ENCODE measurements at places on chromosomes 7 and 10.

DNA sequence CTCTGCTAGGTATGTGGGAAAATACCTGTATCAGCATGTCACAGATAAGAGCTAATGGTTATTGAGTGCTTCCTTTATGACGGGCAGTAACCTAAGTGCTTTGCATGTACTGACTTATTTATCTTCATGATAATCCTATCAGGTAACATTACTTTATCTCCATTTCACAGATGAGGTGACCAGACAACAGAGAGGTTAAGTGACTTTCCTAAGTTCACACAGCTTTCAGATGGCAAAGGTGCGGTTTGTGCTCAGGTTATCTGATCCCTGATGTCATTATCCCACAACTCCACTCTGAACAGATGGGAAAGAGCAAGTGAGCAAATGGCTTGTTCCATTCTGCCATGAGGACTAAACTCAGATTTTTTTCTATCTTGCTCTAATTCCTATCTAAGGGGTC, 217.0 kb upstream of the PODXL start:
- no peak for DNase-seq

DNA sequence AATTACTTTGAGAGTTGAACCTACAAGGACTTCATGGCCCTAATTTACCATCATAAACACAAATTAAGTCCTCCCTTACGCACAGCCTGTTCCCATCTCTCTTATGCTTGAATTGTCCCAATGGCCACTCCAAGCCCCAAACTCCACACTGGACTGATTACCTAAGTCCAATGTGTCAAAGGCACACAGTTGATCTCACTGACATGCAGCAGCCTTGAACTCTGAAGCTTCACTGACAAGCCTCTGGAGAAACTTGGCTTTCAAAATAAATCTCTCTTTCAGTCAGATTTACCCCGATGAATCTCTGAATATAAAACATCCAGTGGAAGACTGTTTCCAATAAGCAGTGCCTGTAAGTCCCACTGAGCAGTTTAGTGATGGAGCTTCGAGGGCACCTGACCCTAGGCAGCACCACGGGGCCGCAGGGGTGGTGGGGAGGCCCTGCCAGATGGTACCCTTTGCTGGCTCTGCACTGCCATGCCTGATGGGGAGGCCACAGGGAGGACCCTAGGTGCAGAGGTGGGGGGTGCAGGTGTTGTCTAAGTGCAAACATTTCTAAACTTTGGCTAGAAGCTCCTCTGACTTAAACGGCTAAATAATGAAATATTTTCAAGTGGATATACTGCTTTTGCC, 3.3 kb upstream of the MAT1A start:
- DNase-seq: no peak

- DNase-seq: no peak
These were observed 201.1 kb upstream of the HDAC9 start for GRCh38 chr7:18294411-18294810.

DNA sequence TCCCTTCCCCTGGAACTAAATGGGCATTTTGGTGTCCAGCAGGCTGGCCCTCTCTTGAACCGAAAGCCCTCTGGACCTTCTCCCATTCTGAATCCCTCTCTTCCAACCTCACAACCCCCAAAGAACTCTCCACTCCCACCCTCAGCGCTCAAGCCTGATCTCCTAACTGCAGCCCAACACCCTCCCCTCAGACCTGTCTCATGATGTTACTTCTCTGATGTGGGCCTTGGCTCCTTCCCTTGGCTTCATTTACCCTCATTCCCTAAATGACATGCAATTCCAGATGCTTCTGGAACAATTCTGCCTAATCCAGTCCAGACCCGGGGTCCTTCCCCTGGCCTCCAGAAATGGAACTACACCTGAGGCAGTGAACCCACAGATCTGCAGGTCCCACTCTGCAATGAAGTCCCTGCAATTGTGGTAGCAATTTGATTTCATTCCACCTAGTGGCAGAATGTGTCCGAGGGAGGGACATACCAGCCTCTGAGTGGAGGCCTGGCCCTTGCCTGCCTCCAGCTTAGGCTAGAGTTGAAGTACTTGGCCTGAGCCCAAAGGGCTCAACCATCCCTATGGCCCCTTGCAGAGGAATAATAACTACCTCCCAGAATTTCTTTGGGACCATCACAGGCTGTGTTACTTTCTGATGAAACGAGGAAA, 4.1 kb upstream of the CEP41 start:
- DNase-seq: no peak

GRCh38 chr10:122500194-122500593, 38.8 kb downstream of the HTRA1 start:
- DNase-seq: no peak

- no peak for DNase-seq
These were observed 102.9 kb upstream of the MYO3A start for GRCh38 chr10:25831080-25831479.

DNA sequence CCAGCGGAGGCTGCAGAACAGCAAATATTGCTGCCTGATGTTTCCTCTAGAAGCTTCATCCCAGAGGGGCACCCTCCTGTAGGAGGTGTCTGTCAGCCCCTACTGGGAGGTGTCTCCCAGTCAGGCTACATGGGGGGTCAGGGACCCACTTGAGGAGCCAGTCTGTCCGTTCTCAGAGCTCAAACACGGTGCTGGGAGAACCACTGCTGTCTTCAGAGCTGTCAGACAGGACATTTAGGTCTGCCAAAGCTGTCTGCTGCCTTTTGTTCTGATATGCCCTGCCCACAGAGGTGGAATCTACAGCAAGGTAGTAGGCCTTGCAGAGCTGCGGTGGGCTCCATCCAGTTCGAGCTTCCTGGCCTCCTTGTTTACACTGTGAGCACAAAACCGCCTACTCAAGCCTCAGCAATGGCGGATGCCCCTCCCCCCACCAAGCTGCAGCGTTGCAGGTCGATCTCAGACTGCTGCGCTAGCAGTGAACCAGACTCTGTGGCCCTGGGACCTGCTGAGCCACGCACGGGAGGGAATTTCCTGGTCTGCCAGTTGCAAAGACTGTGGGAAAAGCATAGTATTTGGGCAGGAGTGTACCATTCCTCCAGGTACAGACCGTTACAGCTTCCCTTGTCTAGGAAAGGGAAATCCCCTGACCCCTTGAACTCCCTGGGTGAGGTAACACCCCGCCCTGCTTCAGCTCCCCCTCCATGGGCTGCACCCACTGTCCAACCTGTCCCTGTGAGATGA, 17.7 kb upstream of the MINDY3 start:
- DNase-seq: no peak

GRCh38 chr10:92108120-92108519, 182.8 kb downstream of the CPEB3 start:
- no peak for DNase-seq

DNA sequence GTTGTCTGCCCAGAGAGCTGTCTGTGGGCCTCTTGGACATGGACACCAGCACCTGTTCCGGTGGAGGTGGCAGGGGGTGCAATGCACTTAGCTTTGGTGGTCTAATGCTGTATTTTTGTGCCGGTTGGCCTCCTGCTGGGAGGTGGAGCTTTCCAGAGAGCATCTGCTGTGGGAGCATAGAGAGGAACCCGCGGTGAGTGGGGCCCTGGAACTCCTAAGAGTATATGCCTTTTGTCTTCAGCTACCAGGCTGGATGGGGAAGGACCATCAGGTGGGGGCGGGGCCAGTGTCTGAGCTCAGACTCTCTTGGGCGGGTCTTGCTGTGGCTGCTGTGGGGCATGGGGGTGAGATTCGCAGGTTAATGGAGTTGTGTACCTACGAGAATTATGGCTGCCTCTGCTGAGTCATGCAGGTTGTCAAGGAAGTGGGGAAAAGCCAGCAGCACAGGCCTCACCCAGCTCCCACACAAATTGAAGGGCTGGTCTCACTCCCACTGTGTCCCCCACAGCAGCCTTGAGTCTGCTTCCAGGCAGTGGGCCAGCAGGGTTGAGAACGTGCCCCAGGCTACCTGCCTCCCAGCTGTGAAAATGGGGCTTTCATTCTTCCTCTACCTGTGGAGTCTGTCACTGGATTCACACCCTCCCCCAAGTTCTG, 29.0 kb downstream of the JAKMIP3 start:
- DNase-seq: no peak

DNA sequence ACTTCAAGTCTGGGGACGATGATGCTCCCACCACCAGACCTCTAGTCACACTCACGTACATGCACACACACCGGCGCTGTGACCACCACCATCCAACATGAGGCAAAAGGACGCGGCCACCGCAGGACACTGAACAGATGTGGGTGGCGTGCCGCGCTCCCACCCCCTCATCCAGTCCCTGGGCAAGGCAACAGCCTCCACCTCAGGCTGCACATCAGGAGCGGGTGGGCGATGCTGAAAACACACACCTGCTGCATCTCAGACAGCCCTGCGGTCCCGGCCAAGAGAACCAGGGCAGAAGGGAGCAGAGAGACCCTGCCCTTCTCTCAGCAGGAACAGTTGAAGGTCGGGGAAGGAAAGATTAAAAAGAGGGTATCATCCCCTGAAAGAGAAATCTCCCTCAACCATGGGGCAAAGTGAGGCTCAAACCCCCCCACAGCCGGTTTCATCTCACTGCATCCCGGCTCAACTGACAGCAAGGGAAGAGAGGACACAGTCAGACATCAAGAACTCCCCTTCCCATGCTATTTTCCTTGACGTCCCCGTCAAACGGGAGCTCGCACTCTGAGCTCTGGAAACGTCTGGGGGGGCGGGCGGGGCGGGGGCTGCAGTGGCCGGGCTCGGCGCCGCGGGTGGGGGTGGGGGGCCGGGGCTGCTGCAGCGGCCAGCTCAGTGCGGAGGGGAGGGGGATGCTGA, 1.1 kb downstream of the CAMK2G start:
- no peak for DNase-seq

- DNase-seq: no peak
These were observed 38.9 kb upstream of the CHST15 start for GRCh38 chr10:124132306-124132705.

DNA sequence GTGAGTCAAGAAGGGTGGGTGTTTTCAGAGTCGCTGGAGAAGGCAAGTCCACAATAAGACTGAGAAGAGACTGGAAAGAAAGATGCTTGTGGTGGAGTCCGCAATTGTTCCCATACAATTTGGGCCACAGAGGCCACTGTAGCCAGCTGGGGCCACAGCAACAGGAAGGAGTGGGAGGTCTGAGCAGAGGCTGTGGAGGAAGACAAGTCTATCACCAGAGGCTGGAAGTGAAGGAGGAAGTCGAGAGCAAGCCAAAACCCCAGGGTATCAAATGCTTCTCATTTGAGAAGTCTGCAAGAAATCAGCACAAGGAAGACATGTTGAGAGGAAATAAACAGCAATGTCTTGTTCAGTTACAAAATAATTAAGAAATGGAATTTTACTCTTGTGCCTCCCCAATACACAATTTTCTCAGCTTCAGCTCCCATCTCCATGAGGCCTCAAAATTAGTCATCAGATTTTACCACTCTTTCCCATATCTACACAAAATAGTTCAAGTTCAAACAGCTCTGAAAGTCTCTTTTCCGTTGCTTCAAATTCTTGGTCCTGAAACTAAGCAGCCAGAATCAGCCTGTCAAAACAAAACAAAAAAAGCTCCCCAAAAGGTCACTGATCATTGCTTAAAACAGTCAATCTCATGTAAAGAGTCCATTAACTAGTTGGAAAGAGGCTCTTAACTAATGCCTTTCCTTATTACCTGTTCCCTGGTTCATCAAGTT, 31.6 kb downstream of the SLC16A12 start:
- DNase-seq: no peak

DNA sequence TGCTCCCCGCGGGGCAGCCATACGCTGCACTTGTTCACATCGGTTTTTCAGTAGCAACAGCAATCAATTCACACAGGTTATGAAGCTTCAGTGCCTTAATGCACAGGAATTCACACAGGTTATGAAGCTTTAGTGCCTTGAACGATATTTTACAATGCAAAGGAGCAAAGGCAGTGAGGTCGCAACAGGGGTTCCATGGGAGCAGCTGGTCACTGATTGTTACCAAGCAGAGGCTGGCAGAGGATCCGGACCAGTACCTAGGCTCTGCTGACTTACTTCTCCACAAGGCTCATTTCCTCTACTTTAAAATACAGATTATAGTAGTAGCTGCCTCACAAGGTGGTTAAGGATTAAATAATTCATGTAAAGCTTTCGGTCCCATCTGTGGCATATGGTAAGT, 95.2 kb upstream of the ODAD2 start:
- DNase-seq: no peak

DNA sequence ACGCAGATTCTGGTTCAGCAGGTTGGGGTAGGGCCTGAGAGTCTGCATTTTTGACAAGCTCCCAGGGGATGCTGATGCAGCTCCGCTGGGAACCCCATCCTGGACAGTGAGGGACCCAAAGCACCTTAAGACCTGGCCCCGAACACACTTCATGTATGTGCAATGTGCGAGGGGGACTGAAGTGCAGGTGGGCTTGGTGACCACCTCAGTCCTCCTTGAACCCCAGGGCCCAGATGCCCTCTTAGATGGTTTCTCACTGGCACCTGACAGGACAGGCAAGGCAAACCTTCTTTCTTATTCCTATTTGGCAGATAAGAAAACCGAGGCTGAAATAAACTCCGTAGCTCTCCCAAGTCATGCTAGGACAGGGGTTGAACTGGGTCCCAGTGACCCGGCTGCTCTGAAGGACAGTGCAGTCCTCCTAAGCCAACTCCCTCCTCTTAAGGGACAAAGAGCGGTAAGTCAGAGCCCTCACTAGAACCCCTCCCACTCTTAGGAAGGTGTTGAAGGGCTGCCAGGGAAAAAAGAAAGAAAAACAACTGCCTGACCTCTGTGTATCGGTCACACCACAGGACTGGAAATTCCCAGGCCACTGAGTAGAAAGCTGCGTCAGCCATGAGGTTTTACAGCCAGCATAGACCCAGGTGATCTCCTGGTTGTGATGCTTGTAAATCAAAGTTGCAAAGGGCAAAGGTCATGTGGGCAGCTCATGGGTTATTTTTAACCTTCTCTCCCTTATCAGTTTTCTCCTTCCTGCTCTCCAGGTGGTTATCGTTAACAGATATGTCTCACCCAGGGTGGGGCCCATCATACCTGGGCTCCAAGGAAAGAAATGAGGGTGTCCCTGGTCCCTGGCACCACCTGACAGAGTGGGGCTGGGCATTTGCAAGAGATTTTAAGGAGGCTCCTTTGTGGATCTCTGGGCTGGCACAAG, 90.9 kb upstream of the SMNDC1 start:
- DNase-seq: no peak

DNA sequence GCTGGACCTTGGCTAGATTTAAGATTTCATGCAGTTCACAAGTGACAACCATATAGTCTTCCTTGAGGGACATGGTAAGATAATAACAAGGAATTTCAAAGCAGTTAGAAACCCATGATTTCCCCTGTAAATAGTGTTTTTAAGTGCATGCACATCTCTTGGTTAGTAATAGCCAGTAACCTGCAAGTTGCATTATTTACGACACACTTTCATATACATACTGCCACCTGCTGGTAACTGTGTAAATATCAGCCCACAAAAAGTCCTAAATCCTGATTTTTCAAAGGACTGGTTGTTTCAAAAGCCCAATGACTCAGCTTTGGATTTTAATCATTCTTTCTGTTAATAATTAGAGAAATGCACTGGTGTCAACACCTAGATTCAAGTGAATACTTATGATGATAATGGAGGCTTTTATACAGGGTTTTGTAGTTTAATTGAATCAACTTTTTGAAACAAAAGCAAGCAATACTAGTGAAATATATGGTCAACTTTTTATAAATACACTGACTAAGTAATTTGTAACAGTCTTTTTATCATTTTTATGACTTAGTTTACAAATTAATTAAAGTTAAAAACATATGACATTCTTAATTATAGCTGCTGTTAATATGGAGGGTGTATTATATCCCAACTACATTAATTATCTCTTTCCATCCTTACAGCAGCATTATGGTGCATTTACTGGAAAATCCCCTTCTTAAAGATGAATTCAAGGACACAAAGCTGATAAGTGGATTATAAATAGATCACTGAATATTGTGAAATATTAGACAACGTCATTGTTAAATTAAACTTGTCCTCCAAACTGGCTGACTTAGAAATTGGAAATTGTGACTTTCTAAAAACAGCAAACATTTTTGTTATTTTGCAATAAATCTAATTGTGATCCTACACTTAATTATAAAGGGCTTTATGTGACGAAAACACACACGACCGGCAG, 367.7 kb upstream of the SEMA3D start:
- no peak for DNase-seq

Data from hippocampal formation (tissue), 2 donors.